ENCODE measurements at places on chromosomes 3 and 15. TPM values are rescaled to one million over a fixed set of nuclear protein-coding genes. Genes with fewer than 3 reads are reported as not detected.

PRICKLE2 gene
- total RNA-seq, result 0.07 TPM

ACTRT3 gene
- not detected for total RNA-seq

CYP1A1 gene
- total RNA-seq, result 0.07 TPM

SKOR1 gene
- total RNA-seq, result 0.31 TPM

- H3K27ac ChIP-seq, result no peak overlapping the region
- no peak overlapping the region for H3K4me3 ChIP-seq
- DNase-seq, result no peak
These were observed 288.7 kb downstream of the SOX2 start for GRCh38 chr3:182000447-182000846.

GRCh38 chr3:88151358-88151757 lies 1.6 kb downstream of the C3orf38 start:
- DNase-seq, result no peak
- peak overlapping the region; percentile 93 for H3K4me3 ChIP-seq
- peaks cover 8% of the 10 kb centered on the region for H3K4me1 ChIP-seq
- H3K36me3 ChIP-seq, result peaks cover 27% of the 10 kb centered on the region

GRCh38 chr3:86175593-86176444 lies 815.1 kb downstream of the VGLL3 start:
- H3K4me3 ChIP-seq, result no peak overlapping the region
- H3K36me3 ChIP-seq, result no peaks in the 10 kb centered on the region
- no peak for DNase-seq
- H3K27me3 ChIP-seq, result no peaks in the 10 kb centered on the region
- H3K27ac ChIP-seq, result no peak overlapping the region

- no peaks in the 10 kb centered on the region for H3K36me3 ChIP-seq
- peaks cover 9% of the 10 kb centered on the region for H3K4me1 ChIP-seq
- H3K27ac ChIP-seq, result peak overlapping the region; percentile 48
- no peaks in the 10 kb centered on the region for H3K27me3 ChIP-seq
- no peak overlapping the region for H3K4me3 ChIP-seq
These were observed 150.5 kb downstream of the CFAP20DC start for GRCh38 chr3:58899159-58899952.

DNA sequence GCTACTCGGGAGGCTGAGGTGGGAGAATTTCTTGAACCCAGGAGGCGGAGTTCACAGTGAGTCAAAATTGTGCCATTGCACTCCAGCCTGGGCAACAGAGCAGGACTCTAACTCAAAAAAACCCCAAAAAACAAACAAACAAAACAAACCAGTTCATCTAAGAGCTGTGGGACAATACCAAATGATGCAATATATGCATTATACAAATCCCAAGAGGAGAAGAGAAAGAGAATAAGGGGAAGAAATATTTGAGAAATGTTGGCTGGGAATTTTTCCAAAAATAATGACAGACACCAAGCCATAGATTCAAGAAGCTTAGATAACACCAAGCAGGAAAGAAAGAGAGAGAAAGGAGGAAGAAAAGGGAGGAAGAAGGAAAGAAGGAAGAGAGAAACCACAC lies 82.5 kb downstream of the KLF13 start:
- peaks cover 3% of the 10 kb centered on the region for H3K27me3 ChIP-seq
- H3K27ac ChIP-seq, result no peak overlapping the region

GRCh38 chr15:75790631-75791336 lies 52.5 kb upstream of the UBE2Q2 start:
- no peak overlapping the region for H3K4me3 ChIP-seq
- DNase-seq, result no peak
- H3K27ac ChIP-seq, result no peak overlapping the region
- H3K4me1 ChIP-seq, result no peaks in the 10 kb centered on the region
- H3K27me3 ChIP-seq, result peaks cover 38% of the 10 kb centered on the region
- H3K36me3 ChIP-seq, result no peaks in the 10 kb centered on the region

DNA sequence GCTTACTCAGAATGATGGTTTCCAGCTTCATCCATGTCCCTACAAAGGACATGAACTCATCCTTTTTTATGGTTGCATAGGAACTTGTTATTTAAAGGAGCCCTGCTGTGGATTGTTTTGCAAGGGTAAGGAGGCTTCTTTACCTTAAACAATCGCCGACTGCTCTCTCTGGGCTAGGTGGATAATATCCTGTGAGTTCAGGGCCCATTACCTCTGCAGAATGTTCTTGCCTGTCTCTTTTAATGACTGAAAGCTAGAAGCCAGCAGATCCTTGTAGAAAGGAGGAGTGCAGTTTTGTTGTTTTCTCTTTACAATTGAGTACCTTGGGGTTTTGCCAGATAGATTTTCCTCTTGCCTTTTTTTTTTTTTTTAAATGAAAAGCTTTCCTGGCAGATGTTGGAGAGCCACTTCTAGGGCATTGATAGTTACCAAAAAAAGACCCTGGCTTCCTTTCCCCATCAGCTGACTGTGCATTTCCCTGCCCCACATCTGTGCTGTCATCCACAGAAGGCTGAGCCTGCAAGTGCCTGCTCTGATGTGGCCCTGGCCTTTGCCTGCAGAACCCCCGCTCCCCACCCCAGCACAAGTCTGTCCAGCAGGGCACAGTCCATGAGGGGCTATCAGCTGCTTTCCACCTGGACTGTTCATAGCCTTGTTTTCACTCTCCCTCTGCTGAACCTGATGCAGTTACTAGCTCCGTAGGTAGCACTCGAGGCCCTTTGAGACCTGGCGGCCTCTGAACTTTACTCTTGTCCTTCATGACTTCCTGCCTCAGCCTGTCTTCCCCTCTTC lies 113.1 kb downstream of the CHCHD6 start:
- H3K27me3 ChIP-seq, result no peaks in the 10 kb centered on the region
- no peak overlapping the region for H3K4me3 ChIP-seq
- H3K36me3 ChIP-seq, result no peaks in the 10 kb centered on the region
- no peaks in the 10 kb centered on the region for H3K4me1 ChIP-seq
- no peak overlapping the region for H3K27ac ChIP-seq

DNA sequence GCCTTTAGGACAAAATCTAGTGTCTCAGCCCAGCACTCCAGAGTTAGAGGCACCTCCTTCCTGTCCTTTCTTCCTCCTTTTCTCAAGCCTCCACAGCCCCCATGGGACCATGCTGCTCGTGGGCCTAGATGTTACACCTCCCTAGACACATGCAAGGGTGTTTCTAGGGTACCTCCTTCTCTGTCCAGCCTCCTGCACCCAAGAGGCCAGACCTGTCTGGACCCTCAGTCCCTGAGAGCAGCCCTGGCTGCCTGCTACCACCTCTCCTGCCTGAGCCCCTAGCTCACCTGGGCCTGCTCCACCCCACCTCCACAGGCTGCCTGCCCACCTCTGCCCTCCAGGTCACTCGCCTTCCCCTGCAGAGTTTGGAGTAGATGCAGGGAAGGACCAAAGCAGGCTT lies 5.2 kb downstream of the LOXL1 start:
- DNase-seq, result no peak
- no peak overlapping the region for H3K4me3 ChIP-seq
- H3K36me3 ChIP-seq, result no peaks in the 10 kb centered on the region
- peaks cover 6% of the 10 kb centered on the region for H3K27me3 ChIP-seq
- H3K4me1 ChIP-seq, result peaks cover 4% of the 10 kb centered on the region
- H3K27ac ChIP-seq, result no peak overlapping the region

- no peak for DNase-seq
- no peaks in the 10 kb centered on the region for H3K36me3 ChIP-seq
- H3K27me3 ChIP-seq, result no peaks in the 10 kb centered on the region
- H3K27ac ChIP-seq, result no peak overlapping the region
- no peak overlapping the region for H3K4me3 ChIP-seq
These were observed 89.5 kb downstream of the MYH15 start for GRCh38 chr3:108420926-108421325.

DNA sequence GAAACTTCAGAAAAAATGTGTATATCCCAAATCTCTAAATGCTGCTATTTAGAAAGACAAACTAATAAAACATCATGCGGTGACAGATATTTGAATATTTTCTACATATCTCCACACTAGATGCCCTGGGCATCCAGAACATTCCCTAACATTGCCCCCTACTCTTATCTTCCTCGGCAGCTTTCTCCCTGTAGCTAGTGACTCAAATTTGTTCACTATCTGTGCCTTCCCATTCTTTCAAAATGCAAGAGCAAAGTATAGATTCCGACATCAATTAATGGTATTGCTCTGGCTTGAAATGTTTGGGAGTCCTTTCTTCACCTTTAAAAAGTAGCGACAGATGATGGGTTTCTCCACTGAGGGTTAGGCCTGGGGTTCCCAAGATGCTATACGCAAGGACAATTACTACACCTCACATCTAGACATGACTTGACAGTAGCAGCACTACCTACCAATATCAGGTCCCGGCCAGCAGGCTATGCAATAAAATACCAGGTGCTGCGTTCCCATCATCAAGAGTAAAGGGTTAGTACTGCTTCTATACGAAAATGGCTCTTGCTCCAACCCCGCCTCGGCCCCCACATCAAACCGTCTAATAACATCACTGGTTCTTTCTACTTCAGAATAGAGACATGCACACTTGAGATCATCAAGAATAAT lies 631 bp downstream of the UBR1 start:
- H3K27me3 ChIP-seq, result no peaks in the 10 kb centered on the region
- H3K27ac ChIP-seq, result peak overlapping the region; percentile 89
- H3K36me3 ChIP-seq, result peaks cover 37% of the 10 kb centered on the region

- no peaks in the 10 kb centered on the region for H3K27me3 ChIP-seq
- H3K4me3 ChIP-seq, result no peak overlapping the region
These were observed 3.1 kb downstream of the C3orf62 start for GRCh38 chr3:49273825-49274532.

All from K562 (cell line).